GM23338 (cell line): ENCODE measurements at places on chromosomes 3 and 15. TPM values are rescaled to one million over a fixed set of nuclear protein-coding genes. Genes with fewer than 3 reads are reported as not detected.

C3orf22 gene
- total RNA-seq = not detected in 2 replicates

DNA sequence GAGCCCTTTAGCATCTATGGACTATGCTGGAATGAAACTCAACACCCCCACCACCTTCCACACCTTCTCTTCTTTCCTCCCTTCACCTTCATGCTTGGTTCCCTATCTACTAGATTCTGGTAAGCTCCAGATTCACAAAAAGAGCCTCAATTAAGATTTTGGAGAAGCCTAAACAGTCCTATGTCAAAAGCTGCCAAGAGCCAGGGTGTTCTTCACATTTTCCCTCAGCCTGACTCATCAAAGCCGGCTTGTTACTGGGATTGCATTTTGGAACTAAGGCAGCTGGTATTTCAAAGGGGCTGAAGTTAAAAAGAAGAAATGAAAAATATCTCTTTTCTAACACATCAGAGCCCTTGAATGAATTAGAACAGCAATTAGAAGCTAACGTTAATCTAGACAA, 247.7 kb downstream of the MYRIP start:
- no peak for DNase-seq

- no peak for DNase-seq
Measured at GRCh38 chr3:122665881-122666280, 14.8 kb upstream of the PARP14 start.

DNA sequence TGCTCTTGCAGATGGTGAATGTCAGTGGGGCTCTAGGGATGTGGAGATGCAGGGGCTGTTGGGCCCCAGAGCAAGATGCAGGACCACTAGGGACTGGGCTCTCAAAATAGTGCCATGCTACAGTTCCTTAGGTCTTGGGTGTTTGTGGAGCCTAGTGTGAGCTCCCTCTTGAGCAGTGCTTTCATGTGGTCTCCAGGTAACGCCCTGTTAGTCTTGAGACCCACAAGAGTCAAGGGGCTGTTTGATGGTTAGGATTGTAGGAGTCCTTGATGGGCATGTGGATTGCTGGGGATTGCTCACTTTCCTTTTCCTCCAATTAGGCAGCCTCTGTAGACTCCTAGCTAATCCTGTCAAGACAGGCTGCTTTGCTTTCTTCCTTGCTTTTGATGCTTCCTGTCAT, 56.0 kb downstream of the CCDC66 start:
- no peak for DNase-seq

- no peak for DNase-seq
Measured at GRCh38 chr3:140347151-140347550, 330.7 kb upstream of the TRIM42 start.

TIMP4 gene
- 11.1 and 16.1 TPM in 2 replicates for total RNA-seq
